A549 treated with RU486 at 1 μM for 4 hours (cell line): ENCODE measurements at places on chromosomes 1 and 21. TPM values are rescaled to one million over a fixed set of nuclear protein-coding genes. Genes with fewer than 3 reads are reported as not detected.

VWA1 gene
- 4.8 to 16.5 TPM (median 14.4 TPM) in 5 replicates for total RNA-seq

CTTNBP2NL gene
- 6.1 to 9.2 TPM (median 7.6 TPM) in 5 replicates for total RNA-seq

SYNJ1 gene
- total RNA-seq = 1.7 to 2.8 TPM (median 2.4 TPM) in 5 replicates

RCSD1 gene
- 0.06 to 0.16 TPM (median 0.11 TPM) in 4 of 5 replicates, not detected in the other for total RNA-seq

CYB561D1 gene
- 3.5 to 5.0 TPM (median 4.4 TPM) in 5 replicates for total RNA-seq

ZSCAN20 gene
- 1.6 to 2.1 TPM (median 1.7 TPM) in 5 replicates for total RNA-seq

OR10Z1 gene
- total RNA-seq = not detected in 5 replicates

CTSK gene
- 1.3 to 2.3 TPM (median 1.5 TPM) in 5 replicates for total RNA-seq

CELA2A gene
- 0.17 TPM in 1 of 5 replicates, not detected in the others for total RNA-seq

KPRP gene
- total RNA-seq = not detected in 5 replicates

PYHIN1 gene
- total RNA-seq = not detected in 5 replicates

TNFRSF1B gene
- 0.45 to 0.69 TPM (median 0.60 TPM) in 5 replicates for total RNA-seq

PADI3 gene
- total RNA-seq = 1.2 to 1.9 TPM (median 1.4 TPM) in 5 replicates

KCND3 gene
- total RNA-seq = 0.02 TPM in 1 of 5 replicates, not detected in the others

CXADR gene
- total RNA-seq = 5.1 to 12.0 TPM (median 9.5 TPM) in 5 replicates

CASQ2 gene
- not detected in 5 replicates for total RNA-seq

DAB1 gene
- total RNA-seq = not detected in 5 replicates
